KBM-7 (cell line): ENCODE measurements at places on chromosomes 13 and 19.

DNA sequence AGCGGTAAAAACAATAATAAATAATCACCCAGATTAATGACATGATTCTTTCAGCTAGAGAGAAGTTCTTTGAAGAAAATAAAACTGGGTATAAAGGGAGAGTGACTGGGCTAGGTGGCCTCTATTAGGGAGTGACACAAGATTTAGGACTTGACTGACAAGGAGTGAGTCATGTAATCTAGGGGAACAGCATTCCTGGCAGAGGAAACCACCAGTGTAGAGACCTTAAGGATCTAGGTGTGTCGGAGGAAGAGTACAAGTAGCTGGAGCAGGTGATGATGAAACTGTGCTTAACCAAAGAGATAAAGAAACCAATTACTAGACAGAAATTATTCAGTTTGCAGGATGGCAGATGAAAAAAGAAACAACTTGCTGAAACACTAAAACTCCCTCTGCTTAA lies 248.0 kb downstream of the RFC3 start:
- no peak for DNase-seq

DNA sequence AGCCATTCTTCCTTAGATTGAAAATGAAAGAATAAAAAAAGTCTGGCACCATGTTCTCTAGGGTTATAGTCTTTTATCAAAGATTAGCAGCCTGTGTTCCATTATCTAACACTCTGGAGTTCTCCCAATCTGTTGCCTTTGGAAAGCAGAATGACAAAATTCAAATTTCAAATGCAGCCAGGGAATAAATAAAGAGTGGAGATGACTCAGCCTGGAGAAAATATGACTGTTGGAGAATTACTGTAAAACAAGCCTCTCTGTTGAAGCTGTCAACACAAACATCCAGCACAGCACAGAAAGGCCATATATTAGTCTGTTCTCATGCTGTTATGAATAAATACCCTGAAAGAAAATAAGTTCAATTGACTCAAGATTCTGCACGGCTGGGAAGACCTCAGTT lies 650.5 kb upstream of the SLC10A2 start:
- no peak for DNase-seq

DNA sequence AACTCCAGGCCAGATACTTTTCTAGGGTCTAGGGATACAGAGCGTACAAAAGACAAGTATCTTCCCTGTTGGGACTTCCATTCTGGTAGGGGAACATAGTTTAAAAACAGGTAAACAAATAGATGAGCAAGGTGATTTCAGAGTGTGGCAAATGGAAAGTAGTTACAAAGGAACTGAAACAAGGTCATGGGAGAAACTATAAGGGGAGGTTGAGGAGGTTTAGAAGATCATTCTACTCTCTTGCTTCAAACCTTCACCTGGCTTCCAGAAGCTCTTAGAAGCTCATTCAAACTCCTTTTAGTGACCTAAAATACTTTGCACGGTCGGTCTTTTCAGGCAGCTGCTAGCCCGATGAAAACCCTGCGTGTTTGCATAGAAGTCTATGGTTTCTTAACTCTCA lies 9.1 kb downstream of the FFAR2 start:
- DNase-seq: no peak

GRCh38 chr19:1026783-1027649 lies 608 bp downstream of the CNN2 start:
- peak; percentile 63 for DNase-seq

DNA sequence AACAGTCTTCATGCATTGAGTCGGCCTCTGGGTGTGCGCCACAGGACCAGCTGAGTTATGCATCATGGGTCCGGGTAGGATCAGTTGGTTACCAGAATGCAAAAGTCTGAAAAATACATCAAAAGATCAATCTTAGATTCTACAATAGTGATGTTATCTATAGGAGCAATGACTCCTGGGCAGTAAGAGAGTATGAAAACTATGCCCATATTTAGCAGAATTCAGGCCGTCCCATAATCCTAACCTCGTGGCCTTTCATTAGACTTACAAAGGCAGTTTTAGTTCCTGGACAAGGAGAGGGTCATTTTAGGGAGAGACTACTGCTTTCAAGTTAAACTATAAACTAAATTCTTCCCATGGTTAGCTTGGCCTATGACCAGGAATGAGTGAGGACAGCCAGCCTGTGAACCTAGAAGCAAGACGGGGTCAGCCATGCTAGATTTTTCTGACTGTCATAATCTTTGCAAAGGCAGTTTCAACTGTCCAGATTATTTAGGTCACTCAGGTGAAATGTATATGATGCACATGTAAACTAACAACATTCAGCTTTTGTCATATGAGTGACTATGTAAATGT lies 11.8 kb upstream of the CDADC1 start:
- no peak for DNase-seq

DNA sequence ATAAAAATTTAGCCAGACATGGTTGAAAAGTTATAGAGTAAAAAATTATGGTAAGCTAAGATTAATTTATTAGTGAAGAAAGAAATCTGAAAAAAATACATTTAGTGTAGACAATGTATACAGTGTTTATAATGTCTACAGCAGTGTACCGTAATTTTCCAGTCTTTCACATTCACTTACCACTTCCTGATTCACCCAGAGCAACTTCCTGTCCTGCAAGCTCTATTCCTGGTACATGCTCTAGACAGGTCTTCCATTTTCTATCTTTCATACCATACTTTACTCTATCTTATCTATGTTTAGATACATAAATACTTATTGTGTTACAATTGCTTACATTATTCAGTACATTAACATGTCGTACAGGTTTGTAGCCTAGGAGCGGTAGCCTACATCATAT lies 1387.8 kb upstream of the ATXN8OS start:
- DNase-seq: peak; percentile 24

- no peak for DNase-seq
These were observed 187.2 kb downstream of the EFNB2 start for GRCh38 chr13:106348075-106348840.

GRCh38 chr13:91187522-91187921 lies 160.0 kb upstream of the MIR17HG start:
- no peak for DNase-seq

DNA sequence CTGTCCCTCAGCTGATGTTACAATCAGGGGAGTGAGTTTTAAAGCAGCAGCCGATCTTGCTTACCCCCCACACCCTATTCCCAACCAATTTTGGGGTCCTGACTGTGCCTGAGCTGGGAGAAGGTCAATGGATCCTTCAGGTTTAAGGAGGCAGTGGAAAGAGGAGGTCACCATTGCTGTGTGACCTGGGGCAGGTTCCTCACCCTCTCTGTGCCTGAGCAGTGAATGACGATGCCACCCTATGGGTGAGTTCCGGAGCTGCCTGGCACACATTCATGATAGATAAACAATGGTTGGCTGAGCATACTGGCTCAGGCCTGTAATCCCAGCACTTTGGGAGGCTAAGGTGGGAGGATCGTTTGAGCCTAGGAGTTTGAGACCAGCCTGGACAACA lies 20.3 kb upstream of the JUND start:
- DNase-seq: no peak

DNA sequence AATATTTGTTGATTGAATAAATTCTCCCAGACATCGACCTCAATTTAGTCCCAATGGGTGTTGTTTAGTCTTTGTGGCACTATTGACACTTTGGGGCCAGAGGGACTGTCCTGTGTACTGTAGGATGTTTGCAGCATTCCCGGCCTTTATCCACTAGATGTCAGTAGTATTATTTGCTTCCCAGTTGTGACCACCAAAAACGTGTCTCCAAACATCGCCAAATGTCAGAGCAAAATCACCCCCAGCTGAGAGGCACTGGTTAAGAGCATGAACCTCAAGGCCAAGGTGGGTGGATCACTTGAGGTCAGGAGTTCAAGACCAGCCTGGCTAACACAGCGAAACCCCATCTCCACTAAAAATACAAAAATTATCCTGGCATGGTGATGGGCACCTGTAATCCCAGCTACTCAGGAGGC lies 15.4 kb downstream of the NLRP12 start:
- DNase-seq: peak; percentile 38

GRCh38 chr19:7883105-7883504 lies 5.2 kb upstream of the LRRC8E start:
- no peak for DNase-seq

DNA sequence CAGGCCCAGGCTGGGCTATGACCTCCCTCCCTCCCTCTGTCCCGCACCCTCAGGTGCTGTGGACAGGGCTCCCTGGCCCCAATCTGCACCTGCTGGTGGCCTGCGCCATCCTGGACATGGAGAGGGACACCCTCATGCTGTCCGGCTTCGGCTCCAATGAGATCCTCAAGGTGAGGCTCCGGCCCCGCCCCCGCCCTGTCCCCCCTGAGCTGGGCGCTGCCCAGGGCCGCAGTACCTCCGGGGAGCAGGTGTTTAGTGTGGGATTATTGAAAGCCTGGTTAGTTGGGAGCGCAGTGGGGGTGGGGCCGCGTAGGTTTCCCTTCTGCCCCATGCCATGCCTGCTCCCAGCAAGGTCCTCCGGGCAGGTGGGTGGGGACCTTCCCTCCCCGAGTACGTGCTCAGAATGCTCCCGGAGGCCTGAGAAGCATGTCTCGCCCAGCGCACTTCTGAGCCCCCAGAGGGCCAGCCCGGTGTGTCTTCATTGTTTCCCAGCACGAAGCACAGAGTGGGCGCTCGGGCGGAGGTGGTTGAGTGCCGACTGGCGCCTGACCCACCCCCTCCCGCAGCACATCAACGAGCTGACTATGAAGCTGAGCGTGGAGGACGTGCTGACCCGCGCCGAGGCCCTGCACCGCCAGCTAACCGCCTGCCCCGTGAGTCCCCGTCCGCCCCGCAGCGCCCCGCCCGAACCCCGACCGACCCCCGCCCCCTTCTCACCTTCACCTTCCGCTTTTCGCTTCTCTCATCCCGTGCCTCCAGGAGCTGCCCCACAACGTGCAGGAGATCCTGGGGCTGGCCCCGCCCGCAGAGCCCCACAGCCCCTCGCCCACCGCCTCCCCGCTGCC lies 8.8 kb downstream of the IL4I1 start:
- DNase-seq: no peak

DNA sequence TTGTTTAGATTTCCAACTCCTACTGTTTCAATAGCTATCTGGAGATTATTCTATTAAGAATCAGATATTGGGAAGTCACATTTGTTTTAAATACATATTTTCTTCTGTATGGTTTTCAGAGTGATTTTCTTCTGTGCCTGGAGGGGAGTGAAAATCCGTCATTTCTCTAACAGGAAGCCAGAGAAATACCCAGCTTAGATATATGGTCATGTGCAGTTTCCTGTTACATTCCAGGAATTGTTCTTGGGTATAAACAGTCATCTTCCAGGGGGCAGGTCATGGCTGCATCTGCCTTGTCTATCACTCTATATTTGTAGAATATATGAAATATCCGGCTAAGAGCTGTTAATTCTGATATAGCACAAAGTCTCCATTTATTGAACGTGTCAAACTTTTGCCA lies 77.5 kb upstream of the MIR17HG start:
- peak; percentile 77 for DNase-seq

DNA sequence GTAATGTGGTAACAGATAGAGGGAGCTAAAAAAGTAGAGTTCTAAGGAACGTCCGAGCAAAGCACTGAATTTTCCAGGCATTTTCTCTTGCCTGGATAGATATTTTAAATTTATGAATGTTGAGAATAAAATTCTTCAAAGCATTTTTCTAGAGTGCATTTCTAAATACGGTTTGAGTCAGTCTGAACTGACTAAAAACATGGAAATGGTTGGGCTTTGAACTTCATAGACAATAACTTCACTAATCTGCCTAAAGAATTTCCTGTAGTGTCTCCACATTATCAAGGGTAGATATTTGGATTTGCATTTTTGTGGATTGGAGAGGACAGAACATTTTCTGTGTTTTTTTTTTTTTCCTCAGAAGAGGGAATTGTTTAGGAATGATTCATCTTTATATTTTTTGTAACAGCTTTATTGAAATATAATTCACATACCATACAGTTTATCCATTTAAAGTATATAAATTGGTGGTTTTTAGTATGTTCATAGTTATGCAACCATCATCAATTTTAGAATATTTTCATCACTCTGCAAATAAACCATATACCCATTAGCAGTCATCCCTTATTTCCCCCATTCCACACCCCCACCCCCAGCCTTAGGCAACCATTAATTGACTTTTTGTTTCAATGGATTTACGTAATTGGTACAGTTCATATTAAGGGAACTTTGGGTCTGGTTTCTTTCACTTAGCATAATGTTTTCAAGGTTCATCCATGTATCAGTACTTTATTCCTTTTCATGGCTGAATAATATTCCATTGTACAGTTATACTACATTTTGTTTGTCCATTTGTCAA lies 20.7 kb downstream of the GARRE1 start:
- no peak for DNase-seq

GRCh38 chr19:38635483-38636399 lies 11.7 kb upstream of the ACTN4 start:
- no peak for DNase-seq

DNA sequence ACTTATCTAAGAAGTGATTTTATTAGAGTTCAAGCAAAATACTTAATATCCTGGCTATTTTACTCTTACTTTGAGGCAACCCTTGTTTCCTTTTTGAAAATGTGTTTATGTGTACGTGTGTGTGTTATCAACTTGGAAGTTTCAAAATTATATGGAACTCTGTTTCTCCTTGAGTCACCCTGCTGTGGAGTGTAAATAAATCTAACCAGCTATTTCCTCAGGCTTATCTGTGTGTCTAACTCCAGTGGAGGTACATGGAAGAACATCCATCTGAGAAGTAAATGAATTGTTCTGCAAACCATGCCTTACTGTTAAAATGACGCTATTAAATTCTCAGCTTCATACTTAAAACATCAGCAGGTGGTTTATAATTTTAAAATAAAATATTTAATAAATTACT lies 583.4 kb upstream of the SLITRK5 start:
- no peak for DNase-seq

DNA sequence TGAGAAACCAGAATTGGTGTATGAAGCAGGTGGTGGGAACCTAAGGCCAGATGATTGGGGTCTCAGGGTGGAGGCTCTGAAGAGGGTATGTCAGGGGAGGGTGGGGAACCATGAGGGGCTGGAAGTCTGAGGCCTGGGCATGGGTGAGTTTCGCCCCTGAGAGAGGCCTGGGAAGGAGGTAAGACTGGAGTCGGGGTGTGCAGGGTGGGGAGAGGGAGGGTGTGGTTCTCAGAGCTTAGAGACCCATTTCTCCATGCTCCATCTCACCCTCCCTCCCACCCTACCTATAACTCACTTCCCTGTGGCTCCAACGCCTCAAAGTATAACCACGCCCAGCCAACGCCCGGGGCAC lies 1.0 kb upstream of the KLHL26 start:
- no peak for DNase-seq

DNA sequence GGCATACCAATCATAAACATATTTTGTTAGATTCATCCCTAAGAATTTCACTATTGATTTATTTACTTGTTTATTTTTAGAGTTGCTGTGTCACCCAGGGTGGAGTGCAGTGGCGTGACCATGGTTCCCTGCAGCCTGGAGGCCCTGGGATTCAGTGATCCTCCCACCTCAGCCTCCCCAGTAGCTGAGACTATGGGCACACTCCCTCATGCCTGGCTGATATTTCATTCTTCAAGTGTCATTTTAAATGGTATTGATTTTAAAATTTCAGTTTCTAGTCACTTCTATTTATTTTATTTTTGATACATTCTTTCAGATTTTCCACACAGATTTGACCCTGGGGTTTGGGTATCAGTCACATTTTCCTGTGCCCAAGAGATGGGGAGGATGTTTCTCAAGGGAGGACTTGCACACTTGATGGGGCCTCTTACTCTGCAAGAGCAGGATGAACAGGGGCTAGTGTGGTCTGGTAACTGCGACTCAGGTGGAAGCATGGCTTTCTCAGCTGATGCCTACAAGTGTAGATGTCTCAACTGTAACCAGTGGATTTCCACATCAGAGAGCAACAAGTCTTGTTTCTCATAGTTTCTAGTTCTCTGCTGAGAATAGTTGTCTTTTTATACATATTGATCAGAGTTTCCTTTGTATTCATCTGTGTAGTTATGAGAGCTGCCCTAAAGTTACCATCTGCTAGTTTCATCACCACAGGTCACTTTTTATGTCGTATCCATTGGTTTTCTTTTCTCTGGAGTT lies 40.2 kb downstream of the CCNE1 start:
- DNase-seq: no peak
